GM23338 (cell line): ENCODE measurements at places on chromosomes 7 and 10.

DNA sequence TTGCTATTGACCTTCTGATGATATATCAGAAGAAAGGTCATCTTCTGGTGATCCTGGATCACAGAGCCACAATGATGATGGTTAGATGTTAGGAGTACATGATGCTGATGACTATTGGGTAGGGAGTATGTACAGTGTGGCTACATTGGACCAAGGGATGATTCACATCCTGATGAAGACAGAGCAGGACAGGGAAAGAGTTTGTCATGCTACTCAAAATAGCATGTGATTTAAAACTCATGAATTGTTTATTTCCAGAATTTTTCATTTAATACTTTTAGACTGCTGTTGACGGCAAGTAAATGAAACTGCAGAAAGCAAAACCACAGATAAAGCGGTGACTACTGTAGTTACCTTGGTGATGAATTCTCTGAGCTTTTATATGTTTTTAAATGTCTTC lies 397.3 kb downstream of the PPP1R3A start:
- no peak overlapping the region for H3K27ac ChIP-seq
- H3K27me3 ChIP-seq = no peaks in the 10 kb centered on the region
- H3K36me3 ChIP-seq = no peaks in the 10 kb centered on the region

DNA sequence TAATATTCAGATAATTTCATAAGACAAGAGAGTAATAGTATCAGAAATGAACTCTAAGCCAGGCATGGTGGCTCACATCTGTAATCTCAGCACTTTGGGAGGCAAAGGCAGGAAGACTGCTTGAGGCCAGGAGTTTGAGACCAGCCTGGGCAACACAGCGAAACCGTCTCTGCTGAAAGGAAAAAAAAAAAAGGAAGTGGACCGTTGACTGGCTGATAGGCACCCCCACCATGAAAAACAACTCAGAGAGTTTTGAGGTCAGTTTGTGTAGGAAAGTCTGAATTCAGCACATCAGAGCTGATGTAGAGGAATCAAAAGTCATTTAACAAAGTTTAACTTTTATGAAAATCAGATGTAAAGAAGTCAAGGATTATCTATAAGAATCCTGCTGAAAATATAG lies 63.2 kb upstream of the AMPH start:
- H3K36me3 ChIP-seq = no peaks in the 10 kb centered on the region
- H3K27me3 ChIP-seq = no peaks in the 10 kb centered on the region
- no peaks in the 10 kb centered on the region for H3K4me1 ChIP-seq
- no peak for DNase-seq
- H3K27ac ChIP-seq = no peak overlapping the region

- peaks cover 8% of the 10 kb centered on the region; the same call in 1 of the 2 replicates for H3K36me3 ChIP-seq
- no peak overlapping the region for H3K27ac ChIP-seq
- no peak for DNase-seq
- no peaks in the 10 kb centered on the region for H3K4me1 ChIP-seq
- no peak overlapping the region for H3K4me3 ChIP-seq
These were observed 9.8 kb downstream of the DHX32 start for GRCh38 chr10:125871338-125871737.

- H3K4me1 ChIP-seq = peaks cover 47% of the 10 kb centered on the region
- H3K27ac ChIP-seq = no peak overlapping the region
- H3K4me3 ChIP-seq = no peak overlapping the region
- no peaks in the 10 kb centered on the region for H3K27me3 ChIP-seq
- H3K36me3 ChIP-seq = no peaks in the 10 kb centered on the region
These were observed 145.6 kb downstream of the EXOC4 start for GRCh38 chr7:133398506-133398905.

- no peaks in the 10 kb centered on the region for H3K27me3 ChIP-seq
- no peak overlapping the region for H3K27ac ChIP-seq
- no peak overlapping the region for H3K4me3 ChIP-seq
- DNase-seq = no peak
These were observed 144.1 kb downstream of the NOC3L start for GRCh38 chr10:94218493-94219183.

GRCh38 chr7:141454338-141454737 lies 96.9 kb upstream of the AGK start:
- H3K27me3 ChIP-seq = no peaks in the 10 kb centered on the region
- no peak overlapping the region for H3K27ac ChIP-seq
- no peak for DNase-seq
- no peaks in the 10 kb centered on the region for H3K4me1 ChIP-seq

DNA sequence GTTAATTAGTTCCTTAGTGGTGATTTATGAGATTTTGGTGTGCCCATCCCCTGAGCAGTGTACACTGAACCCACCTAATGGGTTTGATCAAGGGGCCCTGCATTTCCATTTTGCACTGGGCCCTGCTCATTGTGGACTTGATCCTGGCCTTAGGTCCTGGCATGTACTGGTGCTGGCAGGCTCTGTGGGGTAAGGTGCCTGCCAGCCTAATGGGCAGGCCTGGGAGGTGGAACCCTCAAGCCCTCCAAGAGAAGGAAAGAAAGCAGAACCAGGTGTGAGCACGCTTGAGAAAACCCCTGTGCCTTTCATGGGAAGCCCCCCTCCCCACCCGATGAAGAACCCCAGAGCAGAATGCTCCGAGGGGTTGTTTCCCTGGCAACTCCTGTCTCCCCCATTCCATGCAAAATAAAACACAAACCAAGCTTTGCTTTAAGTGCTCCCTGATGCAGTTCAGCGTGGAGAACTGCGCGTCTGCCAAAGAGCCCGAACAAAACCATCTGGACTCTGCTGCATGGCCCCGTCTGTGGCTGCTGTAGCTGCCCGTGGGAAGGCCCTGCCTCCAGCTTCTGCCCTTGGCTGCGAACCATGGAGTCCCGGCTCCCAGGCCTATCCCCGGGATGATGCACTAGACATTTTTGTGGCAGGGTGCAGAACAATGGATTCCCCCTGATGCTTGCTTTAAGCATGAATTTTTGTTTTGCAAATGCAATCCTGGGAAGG lies 123.3 kb downstream of the PRPF18 start:
- no peaks in the 10 kb centered on the region for H3K36me3 ChIP-seq
- H3K4me1 ChIP-seq = peaks cover 40% of the 10 kb centered on the region
- H3K27me3 ChIP-seq = no peaks in the 10 kb centered on the region
- H3K27ac ChIP-seq = no peak overlapping the region
- no peak overlapping the region for H3K4me3 ChIP-seq

DNA sequence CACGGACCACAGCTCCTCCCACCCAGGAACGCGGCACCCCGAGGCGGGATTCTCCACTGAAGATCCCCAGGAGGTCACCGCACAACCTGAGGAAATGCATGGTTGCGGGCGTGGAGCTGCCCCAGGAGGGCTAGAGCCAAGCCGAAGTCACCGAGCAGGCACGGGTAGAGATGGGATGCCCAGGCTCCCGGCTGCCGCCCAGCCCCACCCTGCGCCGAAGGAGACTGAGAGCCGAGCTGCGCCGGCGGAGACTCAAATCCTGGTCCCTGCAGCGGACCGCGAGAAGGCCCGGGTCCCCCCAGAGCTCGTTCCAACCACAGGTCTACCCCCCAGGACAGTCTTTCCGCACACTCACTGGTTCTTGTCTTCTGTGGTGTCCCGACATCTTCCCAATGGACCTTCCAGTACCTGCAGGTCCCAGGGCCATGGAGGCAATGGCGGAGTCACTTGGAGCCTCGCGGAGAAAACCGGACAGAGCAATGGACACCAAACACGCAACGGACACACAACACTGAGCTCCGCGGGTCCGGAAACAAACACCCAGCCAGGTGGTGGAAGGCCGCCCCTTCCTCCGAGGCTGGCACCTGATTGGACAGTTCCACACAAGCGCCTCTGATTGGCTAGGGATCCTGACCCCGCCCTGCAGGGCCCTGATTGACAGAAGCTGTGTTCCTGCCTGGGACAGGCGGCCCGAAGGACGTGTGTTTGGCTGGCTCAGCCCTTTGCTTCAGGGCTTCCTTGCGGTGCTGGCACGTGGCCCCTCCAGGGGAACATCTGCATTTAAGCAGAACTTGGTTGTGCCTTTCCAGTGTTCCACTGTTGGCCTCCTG lies 331.9 kb upstream of the NUPR2 start:
- H3K36me3 ChIP-seq = peaks cover 5% of the 10 kb centered on the region
- no peak for DNase-seq
- no peak overlapping the region for H3K4me3 ChIP-seq
- H3K4me1 ChIP-seq = no peaks in the 10 kb centered on the region

DNA sequence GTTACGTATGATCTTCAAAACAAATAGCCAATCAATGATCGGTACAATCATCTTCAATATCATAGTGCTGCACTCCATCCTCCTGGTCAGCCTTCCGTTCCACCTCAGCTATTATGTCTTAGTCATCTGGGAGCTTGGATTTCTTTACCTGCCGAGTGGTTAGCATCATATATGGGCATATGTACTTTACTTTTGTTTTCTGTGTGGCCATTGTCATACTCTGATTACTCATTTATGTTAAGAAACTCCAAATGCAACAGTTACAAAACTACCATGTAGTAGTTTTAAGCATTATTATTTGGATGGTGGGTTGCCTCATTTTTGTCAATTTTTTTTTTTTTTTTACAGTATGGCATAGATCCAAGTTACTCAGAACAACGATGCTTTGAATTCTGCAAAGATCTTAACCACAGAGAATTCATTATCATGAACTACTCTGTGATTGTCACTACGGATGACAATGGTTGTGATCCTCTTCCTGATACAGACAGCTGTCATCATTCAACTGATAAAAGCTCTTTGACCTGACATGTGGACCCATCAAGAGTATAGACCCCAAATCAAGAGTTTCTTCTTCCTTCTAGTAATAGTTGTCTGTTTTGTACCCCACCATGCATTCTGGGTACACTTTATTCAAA lies 52.1 kb upstream of the NME8 start:
- no peaks in the 10 kb centered on the region for H3K36me3 ChIP-seq
- H3K4me1 ChIP-seq = no peaks in the 10 kb centered on the region
- H3K27ac ChIP-seq = no peak overlapping the region
- H3K27me3 ChIP-seq = no peaks in the 10 kb centered on the region
- no peak overlapping the region for H3K4me3 ChIP-seq

DNA sequence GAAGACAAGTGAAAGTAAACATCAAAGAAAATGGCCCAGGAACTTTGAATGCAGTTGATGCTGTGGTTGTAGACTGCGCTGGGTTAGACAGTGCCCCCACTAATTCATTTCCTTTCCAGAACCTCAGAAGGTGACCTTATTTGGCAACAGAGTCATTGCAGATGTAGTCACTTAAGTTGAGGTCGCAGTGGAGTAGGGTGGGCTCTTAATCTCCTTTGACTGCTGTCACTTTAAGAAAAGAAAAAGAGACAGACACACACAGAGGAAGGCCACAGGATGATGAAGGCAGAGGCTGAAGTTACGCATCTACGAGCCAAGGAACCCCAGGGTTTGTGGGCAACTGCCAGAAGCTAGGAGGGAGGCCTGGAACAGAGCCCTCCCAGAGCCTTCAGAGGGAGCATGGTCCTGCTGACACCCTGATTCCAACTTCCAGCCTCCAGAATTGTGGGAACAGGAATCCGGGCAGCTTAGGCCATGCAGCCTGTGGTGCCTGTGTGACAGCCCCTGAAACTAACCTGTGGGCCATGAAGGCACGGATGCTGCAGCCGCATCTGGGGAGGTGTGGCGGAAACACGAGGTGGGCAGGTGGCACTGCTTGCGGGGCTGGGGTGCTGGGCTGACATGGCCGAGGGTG lies 107.6 kb downstream of the PRKAG2 start:
- DNase-seq = no peak
- no peaks in the 10 kb centered on the region for H3K36me3 ChIP-seq
- no peak overlapping the region for H3K27ac ChIP-seq
- no peak overlapping the region for H3K4me3 ChIP-seq

- peaks cover 33% of the 10 kb centered on the region for H3K4me1 ChIP-seq
- H3K36me3 ChIP-seq = no peaks in the 10 kb centered on the region
- no peak overlapping the region for H3K27ac ChIP-seq
- H3K4me3 ChIP-seq = peak overlapping the region; percentile 54
These were observed 7.9 kb upstream of the EN2 start for GRCh38 chr7:155449869-155450557.

DNA sequence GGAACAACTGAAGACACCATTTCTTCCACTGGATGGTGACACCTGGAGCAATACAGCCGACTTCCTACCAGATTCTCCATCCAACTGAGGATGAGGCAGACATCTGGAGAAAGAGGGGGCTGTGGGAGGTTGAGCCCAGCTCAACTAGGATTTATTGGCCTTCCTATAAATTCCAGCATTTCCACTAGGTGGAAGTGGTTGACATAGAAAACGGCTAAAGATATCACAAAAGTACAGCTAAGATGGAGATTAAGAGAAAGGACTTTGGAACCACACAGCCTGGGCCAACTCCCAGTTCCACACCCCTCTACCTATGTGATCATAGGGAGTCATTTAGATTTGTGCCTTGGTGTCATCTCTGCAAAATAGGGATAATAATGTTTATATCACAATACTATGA lies 61.3 kb upstream of the CAV2 start:
- no peaks in the 10 kb centered on the region for H3K36me3 ChIP-seq
- no peak overlapping the region for H3K4me3 ChIP-seq
- peak; percentile 5 for DNase-seq
- 0 out of 2 replicates have a peak, but pooled peaks cover 7% of the 10 kb centered on the region for H3K4me1 ChIP-seq
- H3K27me3 ChIP-seq = no peaks in the 10 kb centered on the region
- no peak overlapping the region for H3K27ac ChIP-seq

- no peaks in the 10 kb centered on the region for H3K36me3 ChIP-seq
- no peak for DNase-seq
- H3K4me1 ChIP-seq = no peaks in the 10 kb centered on the region
- H3K27ac ChIP-seq = no peak overlapping the region
- no peaks in the 10 kb centered on the region for H3K27me3 ChIP-seq
These were observed 13.3 kb downstream of the ZNF804B start for GRCh38 chr7:88772776-88773175.

- H3K27ac ChIP-seq = no peak overlapping the region
- no peaks in the 10 kb centered on the region for H3K27me3 ChIP-seq
- no peaks in the 10 kb centered on the region for H3K36me3 ChIP-seq
- no peak overlapping the region for H3K4me3 ChIP-seq
- peaks cover 6% of the 10 kb centered on the region; the same call in 1 of the 2 replicates for H3K4me1 ChIP-seq
- peak; percentile 40 for DNase-seq
These were observed 63.7 kb upstream of the AUTS2 start for GRCh38 chr7:69534461-69535041.
